ENCODE measurements at places on chromosomes 13 and 19.

DNA sequence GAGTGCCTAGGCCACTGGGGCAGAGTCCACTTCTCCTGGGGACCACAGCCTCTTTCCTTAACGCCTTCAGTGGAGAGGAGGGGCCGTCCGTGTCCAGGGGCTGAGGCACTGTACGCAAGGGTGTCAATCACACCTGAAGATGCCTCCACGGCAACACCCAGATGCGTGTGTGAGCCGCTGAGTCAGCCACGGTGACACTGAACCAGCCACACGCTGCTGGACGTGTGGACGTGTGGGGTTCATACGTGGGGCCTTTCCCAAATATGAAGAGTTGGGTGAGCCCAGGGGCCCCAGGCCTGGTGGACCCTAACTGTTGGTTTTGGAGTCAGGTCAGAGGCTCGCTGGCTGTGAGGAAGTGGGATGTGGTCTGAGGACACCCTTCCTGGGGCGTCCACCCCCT, 51.6 kb downstream of the TMEM255B start:
- no peak for DNase-seq

DNA sequence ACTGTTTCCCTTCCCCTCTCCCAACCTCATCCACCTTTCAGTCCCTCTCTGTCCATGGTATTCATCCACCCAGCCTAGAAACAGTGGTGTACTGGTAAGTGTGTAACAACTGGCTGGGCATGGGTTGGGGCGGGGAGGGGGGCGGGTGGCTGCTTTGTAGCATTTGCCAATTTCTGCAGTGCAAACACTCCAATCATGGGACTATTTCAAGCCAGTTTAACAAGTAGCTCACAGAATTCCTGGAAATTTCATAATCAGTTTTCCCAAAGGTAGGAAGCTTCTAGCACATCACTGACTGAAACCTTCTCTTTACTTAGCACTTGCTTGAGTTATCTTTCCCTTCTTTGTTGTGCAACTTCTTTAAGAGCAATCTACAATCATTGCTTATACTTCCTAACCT, 100.8 kb upstream of the WASF3 start:
- no peak for DNase-seq

DNA sequence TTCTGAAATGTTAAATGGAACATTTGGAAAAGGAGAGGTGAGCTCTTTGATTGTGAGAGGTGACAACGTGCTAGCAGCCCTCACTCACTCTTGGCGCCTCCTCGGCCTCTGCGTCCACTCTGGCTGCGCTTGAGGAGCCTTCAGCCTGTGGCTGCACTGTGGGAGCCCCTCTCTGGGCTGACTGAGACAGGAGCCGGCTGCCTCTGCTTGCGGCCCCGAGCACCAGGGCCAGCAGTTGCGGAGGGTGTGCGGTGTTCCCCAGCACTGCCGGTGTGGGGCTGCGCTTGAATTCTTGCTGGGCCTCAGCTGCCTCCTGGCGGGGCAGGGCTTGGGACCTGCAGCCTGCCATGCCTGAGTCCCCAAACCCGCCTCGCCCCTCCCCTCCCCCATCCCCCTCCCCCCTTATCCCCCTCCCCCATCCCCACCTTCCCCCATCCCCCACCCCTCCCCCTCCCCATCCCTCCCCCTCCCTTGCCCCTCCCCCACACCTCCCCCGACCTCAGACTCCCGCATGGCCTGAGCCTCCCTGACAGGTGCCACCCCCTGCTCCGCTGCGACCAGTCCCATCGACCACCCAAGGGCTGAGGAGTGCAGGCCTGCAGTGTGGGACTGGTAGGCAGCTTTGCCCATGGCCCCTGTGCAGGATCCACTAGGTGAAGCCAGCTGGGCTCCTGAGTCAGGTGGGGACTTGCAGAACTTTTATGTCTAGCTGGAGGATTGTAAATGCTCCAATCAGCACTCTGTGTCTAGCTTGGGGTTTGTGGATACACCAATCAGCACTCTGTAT, 411.0 kb downstream of the OLFM4 start:
- DNase-seq, result no peak

GRCh38 chr13:105232439-105232838, 1303.0 kb downstream of the EFNB2 start:
- no peak for DNase-seq
